ENCODE measurements at places on chromosomes 2 and 18.

GRCh38 chr2:5867056-5867455 is 174.9 kb downstream of the SOX11 start:
- no peak for DNase-seq

GRCh38 chr18:12388442-12388841 is 11.4 kb upstream of the AFG3L2 start:
- no peak for DNase-seq

- DNase-seq = no peak
These were observed 57.3 kb downstream of the SLC8A1 start for GRCh38 chr2:40394597-40394996.

DNA sequence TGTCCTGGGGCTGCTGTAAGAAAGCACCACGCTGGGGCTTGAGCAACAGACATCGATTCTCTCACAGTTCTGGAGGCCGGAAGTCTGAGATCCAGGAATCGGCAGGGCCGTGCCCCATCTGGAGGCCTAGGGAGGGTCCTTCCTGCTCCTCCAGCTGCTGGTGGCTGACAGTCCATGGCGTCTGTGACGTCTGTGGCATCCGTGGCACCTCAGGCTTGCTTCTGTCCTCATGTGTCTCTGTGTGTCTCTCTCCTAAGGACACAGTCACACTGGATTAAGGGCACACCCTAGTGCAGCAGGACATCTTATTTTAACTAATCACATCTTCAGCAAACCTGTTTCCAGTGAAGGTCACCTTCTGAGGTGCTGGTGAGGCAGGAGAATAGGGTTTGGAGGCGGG is 32.6 kb upstream of the KCNF1 start:
- DNase-seq = no peak

GRCh38 chr18:68391801-68392200 is 323.1 kb downstream of the TMX3 start:
- DNase-seq = no peak

DNA sequence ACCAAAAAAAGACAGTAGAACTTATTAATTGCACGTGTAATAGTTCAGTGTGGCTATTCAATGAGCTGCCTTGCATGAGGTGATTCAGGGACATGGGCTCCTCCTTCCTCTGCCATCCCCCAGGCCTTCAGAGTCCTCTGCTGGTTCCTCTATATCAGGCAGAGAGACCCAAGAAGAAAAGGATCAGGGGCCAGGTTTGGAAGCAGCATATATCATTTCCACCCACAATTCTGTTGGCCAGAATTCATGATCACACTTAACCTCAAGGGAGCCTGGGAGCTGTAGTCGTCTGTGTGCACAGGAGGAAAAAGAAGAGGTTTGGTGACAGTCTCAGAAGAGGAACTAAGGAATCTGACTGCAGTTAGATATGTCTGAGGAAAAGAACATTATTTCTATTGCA is 114.0 kb upstream of the GLS start:
- DNase-seq = no peak

- DNase-seq = no peak
These were observed 114.0 kb downstream of the DSEL start for GRCh38 chr18:67402543-67402942.

- peak; percentile 67 for DNase-seq
These were observed at the start of gene GRB14 for GRCh38 chr2:164620873-164621763. Gene GRB14, minus strand, starts transcription at chr2:164621482. Its CDS starts 173 bp downstream, at chr2:164621309.

- no peak for DNase-seq
These were observed 13.4 kb downstream of the CERS6 start for GRCh38 chr2:168469281-168469988.

- DNase-seq = no peak
These were observed 71.5 kb downstream of the OSBPL6 start for GRCh38 chr2:178265851-178266250.

DNA sequence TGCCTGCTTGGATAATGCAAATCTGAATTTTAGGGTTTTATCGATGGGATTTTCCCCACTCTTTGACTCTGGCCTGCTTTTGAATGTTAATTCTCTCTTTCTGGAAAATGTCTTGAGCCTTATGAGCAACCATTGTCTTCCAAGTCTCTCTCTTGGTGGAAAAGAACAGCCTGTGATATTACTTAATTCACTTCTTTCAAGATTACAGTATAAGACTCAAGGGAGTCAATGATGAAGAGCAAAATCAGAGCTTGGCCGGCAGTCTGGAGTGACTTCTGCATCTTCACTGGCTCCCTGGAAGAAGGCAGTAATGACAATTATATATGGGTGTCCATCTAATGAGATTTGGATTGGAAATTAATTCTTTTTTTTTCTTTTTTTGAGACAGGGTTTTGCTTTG is 122.9 kb upstream of the ZEB2 start:
- no peak for DNase-seq

GRCh38 chr2:238606311-238606710 is 179.6 kb downstream of the ASB1 start:
- DNase-seq = no peak

DNA sequence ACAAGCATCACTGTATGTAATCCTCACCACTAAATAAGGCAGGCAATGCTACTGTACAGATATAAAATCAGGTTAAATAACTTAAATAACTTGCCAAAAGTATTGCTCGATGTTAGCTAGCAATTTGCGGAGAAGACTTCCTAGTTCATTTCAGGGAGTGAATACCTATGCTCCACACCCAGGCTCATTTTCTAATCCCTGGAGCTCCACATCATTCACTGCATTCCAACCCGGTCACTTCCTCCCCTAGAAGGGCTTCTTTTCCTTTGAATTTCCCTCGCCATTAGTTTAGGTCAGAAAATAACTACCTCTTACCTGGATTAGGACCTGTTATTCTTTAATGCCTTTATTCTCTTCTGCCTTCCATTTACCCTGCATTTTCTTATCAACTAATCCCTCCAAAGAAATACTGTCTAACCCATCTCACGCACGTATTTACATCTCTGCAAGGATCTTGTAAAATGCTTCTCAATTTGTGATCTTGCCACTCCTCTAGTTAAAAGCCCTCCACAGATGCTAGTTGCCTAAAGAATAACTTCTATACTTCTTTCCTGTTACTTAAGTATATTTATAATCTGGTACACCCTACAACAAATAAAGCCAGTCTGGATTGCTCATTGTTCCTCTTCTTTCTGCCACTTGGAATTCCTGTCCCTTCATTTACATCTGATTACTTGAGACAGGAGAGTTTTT is 599.8 kb downstream of the NRXN1 start:
- no peak for DNase-seq

DNA sequence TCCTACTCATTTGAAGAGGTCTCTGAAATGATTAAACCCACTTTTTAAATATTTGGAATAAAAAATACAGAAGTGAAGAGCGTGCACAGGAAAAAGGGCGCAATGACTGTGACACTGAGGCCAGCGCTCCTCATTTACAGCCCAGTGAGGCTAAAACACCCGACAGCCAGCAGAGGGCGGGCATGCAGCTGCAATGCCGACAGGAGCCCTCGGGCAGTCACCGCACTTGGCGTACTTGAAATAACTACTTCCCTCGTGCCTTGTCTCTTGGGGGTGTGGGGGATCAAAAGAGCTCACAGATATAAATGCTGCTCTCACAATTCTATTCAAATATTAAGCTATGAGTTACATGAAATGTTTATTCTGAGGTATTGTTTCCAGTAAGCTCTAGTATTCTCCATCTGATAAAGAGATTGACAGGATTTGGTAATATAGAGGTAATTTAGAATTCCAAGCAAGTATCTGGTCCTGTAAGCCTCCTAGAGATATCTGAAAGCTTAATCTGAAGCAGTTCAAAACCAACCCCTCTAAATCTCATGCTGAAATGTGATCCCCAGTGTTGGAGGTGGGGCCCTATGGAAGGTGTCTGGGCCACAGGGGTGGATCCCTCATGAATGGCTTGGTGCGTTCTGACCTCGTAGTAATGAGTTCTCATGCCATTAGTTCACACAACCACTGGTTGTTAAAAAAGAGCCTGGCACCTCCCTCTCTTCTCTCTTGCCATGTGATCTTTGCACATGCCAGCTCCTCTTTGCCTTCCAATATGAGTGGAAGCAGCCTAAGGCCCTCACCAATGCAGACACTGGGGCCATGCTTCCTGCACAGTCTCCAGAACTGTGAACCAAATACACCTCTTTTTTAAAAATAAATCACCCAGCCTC is 93.6 kb downstream of the ZAP70 start:
- peak; percentile 62 for DNase-seq

DNA sequence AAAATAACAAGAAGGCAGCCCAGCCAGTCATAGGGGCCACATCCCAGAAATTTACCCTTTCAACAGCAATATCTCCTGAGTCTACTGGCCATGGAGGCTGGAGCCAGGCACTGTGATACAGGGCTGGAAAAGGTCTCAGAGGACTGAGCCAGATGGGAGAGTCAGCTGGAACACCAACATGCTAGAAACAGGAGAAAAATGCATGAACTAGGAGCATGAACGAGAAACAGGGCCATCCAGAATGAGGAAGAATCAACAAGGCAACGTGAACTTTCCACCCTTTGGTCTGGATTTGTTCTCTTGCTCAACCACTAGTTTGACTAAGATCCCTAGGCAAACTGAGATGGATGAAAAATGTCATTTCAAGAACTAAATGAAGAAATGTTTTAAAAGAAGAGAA is 13.1 kb downstream of the PID1 start:
- no peak for DNase-seq

- no peak for DNase-seq
These were observed 94.2 kb upstream of the RAB27B start for GRCh38 chr18:54734059-54734458.

DNA sequence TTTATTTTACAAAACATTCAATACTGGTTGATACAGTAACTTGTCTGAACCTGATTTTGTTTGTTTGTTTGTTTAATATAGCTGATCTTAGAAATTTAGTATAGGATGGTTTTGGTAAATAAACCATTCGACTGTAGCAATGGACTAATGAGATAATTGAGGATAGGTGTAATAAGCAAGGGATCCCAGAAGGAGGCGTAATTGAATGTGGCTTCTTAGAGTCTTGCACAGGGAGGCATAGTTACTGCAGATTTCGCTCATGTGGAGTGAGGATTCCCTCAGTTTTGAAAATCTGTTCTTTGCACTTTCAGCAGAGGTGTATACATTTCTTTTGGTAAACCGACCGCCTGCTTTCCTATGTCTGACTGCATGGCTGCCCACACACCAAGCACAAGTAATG is 709.6 kb downstream of the SOCS6 start:
- DNase-seq = no peak

- DNase-seq = no peak
These were observed 244.9 kb upstream of the MYT1L start for GRCh38 chr2:2575870-2576386.

DNA sequence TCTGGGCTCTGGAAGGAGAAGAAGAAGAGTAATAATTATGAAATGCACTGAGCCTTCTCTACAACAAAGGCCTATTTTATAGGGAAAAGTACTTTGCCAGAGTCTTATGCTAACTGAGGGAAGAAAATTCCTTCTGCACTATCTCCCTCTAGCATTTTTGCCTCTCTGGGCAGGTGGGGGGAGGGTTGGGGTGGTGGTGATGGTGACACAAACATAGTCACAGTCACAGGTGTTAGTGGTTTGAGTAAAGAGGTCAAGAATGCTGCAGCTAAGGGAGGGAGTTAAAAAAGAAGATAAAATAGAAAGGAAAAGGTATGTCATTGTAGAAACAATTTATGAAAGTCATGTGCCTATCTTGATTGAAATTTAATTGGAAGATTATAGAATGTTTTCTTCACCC is 140.8 kb upstream of the COL3A1 start:
- no peak for DNase-seq

- peak; percentile 4 for DNase-seq
These were observed 261.5 kb downstream of the MYCN start for GRCh38 chr2:16201848-16202247.

- no peak for DNase-seq
These were observed 264.3 kb downstream of the ZNF516 start for GRCh38 chr18:76230791-76231190.

DNA sequence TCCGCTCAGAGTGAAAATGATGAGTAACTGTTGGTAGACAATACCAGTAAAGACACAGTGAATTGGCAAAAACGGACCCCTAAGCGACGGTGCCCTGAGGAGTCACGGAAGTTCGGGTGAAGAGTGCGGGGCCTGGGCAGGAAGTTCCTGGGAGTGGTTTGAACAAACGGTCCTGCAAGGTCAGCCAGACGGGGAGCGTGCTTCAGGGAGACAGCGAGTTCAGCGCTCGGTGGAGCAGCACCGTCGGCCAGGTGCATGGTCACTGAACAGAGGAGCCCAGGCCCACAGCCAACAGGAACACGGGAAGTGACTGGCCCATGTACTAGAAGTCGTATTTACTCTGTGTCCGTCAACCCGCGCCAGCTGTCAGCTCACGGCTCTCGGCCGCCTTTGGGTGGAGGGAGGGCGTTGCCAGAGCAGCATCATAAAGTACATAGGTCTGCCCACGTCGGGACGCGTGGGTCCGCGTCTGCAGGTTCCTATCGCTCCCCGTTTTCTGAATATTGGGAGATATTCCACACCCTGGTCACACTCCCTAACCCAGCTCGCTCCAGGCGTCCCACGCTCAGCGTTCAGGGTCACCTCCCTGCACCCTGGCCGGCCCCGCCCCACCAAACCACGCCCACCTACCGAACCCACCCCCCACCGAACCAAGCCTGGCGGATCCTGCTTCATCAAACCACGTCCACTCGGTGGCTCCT is 75.6 kb upstream of the UXS1 start:
- peak; percentile 43 for DNase-seq

- no peak for DNase-seq
These were observed 29.4 kb upstream of the NCOA1 start for GRCh38 chr2:24461685-24462084.

All from NCI-H1105 treated with DMSO at 0.1 percent for 48 hours (cell line).